Stimulated activated CD8-positive, alpha-beta memory T cell treated with anti-CD3 and anti-CD28 coated beads, Interleukin-7, amount 100 ng/mL, for 24 hours (primary cell): ENCODE measurements at places on chromosomes 2 and 18.

- DNase-seq = no peak
These were observed 135.9 kb downstream of the ATAD2B start for GRCh38 chr2:23791030-23791429.

- DNase-seq = no peak
These were observed 1.2 kb downstream of the ABCG8 start for GRCh38 chr2:43839776-43840564.

GRCh38 chr2:134685967-134686366, 32.8 kb downstream of the TMEM163 start:
- DNase-seq = no peak

- no peak for DNase-seq
These were observed 526.2 kb downstream of the IRS1 start for GRCh38 chr2:226273440-226273839.

GRCh38 chr18:8008033-8008432, 440.9 kb downstream of the PTPRM start:
- no peak for DNase-seq

DNA sequence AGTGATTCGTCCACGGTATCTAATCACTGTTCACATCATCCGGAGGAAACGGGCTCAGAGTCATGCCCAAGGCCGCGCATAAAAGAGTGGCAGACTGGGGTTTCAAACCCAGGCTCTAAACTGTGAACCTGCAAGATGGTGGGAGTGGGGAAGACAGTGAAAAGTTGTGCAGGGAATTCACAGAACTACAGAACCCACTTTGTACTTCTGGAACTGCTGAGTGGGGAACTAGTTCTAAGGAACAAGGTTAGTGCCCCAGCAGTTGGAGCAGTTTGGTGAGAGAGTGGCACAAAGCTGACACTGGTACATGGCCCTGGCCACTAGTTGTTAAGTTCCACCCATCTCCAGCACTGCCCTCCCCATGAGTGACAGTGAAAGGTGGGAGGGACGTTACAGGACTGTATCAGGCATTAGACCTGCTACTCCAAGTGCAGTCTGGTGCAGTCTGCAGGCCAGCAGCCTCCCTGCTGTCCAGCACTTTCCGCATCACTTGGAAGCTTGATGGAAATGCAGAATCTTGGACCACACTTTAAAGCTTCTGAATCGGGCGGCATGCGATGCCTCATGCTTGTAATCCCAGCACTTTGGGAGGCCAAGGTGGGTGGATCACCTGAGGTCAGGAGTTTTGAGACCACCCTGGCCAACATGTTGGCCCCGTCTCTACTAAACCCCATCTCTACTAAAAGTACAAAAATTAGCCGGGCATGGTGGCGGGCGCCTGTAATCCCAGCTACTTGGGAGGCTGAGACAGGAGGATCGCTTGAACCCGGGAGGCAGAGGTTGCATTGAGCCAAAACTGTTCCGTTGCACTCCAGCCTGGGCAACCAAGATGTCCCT, 47.3 kb downstream of the C2orf42 start:
- DNase-seq = no peak

DNA sequence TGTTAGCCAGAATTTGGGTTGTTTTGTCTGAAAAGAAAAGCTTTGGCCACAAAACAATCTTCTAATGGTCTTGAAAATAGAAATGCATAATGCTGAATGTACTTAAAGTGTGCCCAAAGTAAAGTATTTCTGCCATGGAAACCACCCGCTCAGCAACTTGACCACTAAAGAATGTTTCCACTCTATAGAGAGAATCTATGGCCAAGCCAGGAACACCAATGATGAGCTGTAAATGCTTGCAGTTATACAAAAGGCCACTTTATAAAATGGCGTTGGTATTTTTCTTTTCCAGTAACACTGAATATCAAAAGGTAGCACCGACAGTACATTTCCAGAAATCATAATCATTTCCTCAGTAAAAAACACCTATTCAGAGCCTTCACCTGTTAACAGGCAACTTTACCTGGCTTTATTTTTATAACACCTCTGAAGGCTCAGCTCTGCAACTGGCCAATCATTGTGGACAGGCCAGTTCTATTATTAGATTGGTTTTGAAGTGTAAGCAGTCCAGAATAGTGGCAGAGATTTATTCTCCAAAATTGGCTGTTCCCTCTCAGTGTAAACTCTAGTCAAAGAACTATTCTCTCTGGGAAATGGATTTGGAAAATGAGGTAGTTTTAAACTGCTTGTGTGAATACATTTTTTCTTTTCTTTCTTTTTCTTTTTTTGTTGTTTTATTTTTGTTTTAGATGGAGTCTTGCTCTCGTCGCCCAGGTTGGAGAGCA, 36.1 kb downstream of the SLC40A1 start:
- no peak for DNase-seq
